T1000 (cell line): ENCODE measurements at places on chromosomes 11 and 22.

DNA sequence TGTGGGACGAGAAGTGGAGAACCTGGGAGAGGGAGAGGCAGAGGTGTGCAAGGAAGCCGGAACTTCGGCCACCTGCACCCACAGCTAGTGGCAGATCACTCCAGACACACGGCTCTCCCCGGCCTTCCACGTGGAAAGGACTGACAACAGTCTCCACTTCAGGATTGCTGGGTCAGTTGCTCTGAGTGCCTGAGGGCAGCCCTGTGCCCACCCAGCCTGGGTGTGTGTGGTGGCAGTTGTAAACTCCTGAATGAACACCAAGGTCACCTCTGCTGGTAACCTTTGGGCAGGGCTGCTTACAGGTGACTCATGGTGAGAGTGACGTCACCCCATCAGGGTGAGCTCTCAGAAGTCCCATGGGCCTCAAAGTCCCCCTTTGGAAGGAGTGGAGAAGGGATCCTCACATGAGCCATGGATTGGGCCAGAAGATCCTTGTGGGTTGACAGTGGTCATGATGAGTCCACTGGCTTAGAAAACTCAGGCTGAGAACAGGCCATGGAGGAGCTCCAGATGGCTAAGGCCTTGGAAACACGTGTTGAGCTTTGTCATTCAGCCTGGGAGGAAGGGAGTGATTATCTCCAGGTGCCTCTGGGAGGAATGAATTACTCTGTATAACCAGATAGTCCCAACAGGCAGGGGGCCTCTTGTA lies 71.3 kb downstream of the BCR start:
- peak; percentile 9 for DNase-seq

GRCh38 chr22:19615001-19615461 lies 90.8 kb upstream of the CLDN5 start:
- no peak for DNase-seq

GRCh38 chr11:64890522-64890939 lies 12.1 kb upstream of the EHD1 start:
- DNase-seq, result no peak

DNA sequence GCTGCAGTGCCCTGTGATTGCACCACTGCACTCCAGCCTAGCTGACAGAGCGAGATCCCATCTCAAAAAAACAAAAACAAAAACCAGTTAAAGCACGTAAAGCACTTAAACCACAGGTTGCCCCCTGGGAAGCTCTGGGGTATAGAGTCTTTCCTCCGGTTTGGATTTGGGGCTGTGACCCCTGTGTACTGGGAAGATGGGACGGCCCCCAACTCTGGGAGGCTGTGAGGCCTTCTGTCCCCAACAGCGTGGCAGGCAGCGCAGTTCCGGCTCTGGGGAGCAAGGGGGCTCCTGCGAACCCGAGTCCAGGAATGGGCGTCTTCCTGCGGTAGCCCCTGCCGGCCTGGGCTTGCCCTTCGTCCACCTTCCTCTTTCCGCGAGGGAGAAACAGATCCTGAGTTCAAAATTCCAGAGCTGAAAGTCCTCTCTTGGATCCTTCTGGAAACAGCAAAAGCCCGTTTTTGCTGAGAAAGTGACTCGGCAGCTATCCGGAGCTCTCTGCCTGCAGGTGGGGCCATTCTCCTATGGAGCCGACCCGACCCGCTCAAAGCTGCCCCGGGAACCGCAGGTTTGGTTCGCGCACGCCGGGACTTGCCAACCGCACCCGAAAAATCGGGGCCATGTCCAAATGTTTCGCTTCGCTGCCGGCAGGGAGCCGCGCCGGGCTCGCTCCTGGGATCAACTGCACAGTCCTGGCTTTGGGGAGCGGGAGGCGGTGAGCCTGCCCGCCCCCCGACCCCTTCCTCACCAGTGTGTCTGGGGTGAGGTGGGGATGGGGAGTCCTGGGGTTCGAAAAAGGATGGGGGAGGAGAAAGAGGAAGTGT lies 36.3 kb upstream of the POLA2 start:
- no peak for DNase-seq

DNA sequence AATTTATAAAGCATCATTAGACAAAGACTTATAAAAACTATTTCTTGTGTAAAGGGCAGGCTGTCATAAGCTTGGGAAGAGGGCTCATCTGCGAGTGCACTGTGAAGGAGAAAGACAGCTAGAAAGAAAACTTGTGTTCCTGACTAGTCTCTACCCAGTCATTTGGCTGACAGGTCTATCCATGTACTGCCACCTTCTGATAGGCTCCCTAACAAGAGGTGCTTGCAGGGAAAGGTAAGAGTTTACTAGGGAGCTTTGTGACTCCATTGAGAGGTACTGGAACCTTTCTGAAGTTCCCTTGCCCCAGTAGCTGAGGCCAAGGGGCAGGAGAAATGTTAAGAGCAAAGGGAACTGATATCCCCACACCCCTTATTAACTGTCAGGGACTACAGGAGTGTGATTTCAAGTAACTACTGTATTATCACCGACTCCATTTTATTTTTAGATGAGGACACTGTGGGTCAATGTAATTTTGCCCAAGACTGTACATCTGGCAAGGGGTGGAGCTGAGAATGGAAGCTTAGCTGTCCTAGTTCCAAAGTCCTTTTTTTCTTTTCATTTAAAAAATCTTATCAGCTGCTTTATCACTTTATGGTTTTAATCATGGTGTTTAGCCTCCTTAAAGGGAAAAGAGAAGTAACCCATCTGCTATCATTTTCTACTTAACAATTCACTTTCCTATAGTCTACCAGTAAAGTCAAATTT lies 129.4 kb downstream of the ARHGAP20 start:
- no peak for DNase-seq

DNA sequence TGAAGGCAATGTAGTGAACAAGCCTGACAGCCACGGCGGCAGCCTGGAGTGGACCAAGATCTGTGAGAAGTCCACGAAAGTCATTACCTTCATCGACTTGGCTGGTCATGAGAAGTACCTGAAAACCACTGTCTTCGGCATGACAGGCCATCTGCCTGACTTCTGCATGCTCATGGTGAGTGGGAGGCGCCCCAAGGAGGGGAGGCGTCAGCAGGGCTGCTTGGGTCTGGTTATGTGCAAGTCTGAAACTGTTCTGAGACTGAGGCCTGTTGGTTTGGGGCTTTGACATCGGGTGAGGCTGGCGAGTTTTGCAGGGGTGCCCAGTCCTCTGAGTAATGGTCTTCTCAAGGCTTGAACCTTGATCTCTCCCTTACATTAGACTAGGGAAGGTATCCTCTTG lies 11.1 kb downstream of the GTPBP1 start:
- no peak for DNase-seq

DNA sequence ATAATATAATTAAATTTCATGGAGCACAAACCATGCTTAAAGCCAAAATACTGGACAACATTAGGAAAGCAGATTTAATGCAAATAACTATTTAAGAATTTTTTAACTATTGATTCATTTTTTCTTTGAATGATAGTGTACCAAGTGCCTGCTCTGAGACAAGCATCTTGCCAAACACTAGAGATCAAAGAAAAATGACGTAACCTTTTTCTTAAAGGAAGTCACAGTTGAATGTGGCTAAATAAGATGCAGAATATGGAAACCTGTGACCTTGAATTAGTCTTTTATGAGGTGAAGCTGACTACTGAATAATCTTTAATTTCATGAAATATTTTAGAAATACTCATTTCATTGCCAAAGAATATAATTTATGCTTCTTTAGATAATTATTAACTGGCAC lies 104.0 kb downstream of the MSANTD4 start:
- no peak for DNase-seq

GRCh38 chr22:47091246-47091651 lies 328.8 kb downstream of the TBC1D22A start:
- DNase-seq, result no peak
